K562 (cell line): ENCODE measurements at places on chromosomes 2 and 18.
A peak's percentile ranks its signal among the peaks of the same experiment; 100 is the strongest.

DNA sequence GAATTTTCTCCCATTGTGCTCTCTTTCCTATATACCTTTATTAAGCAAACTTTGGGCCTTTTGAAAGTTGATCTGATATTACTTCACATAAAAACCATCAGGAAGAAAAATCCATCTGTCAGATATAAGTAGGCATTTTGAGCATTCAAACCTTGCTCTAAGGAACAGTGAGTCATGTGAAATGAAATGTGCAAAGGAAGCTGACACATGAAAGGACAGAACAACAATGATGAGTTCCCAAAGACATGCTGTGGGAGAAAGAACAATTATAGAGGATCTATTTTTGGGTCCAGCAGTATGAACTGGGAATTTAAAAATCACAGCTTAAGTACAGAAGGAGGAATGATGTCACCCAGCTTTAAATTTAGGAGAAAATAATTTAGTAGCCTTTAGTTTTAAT is 18.1 kb downstream of the CALCRL start:
- DNase-seq, result no peak

DNA sequence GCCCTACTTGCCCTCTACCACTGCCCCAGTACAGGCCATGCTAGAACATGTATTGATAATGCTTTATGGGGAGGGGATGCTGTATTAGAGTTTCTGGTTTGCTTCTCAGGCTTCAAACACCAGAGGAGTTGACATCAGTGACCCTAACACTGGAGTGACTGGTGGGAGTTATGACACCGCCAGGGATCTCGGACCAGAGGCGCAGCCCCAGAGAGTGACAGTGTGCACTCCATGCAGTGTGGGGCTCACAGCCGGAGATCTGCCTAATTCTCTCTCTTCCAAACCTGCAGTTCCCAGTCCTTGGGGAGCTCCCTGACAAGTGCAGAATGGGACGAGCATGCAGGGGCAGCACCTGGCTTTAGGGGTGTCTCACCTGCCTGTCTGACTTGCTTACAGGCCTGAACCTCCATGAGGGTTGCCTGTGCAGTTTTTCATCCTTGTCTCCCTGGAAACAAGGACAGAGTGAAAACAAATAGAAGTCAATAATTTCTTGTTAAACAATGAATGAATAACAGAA is 244.9 kb upstream of the MYT1L start:
- no peak for DNase-seq

DNA sequence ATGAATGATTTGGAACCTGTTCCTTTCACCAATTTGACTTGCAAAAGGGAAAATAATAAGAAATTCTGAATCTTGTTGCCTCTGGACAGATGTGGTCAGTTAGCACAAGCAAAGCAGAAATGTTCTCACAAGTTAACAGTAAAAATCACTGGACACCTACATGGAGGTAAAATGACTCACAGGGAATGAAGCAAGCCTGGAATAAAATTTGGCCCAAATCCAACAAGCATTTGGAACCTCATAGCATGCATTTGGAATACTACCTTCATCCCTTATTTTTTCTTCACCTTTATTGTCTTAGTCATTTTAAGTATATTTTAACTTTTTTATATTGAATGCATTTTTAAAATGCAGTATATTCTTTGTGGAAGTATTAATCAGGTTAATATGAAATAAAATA is 602.9 kb downstream of the ARHGAP15 start:
- no peak for DNase-seq

DNA sequence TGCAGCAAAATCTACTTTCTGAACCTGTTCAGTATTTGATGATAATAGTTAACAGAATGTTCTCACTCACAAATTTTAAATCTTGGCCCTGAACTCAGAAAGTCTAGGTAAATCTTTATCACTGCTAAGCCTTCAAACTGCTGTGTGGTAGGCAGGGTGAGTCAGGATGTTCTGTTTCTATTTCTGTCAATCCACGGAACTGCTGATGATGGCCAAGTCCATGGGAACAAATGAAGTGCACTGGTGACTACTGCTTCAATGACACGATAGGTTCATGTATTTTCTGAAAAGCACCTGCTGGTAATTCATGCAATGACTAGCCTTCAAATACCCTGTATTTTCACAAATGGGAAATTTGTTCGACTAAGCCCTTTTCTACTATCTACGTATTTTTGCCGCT is 14.2 kb downstream of the NIFK start:
- DNase-seq, result peak; percentile 62
